Motor neuron (in vitro differentiated cells): ENCODE measurements at places on chromosomes 6 and 20. TPM values are rescaled to one million over a fixed set of nuclear protein-coding genes. Genes with fewer than 3 reads are reported as not detected.

The CASS4 gene
- 0.10 and 0.11 TPM in 2 replicates for total RNA-seq

The NFATC2 gene
- 0.31 and 0.55 TPM in 2 replicates for total RNA-seq

The F13A1 gene
- 0.46 TPM in 1 of 2 replicates, not detected in the other for total RNA-seq

The TMEM217 gene
- 0.81 and 0.94 TPM in 2 replicates for total RNA-seq

The IPCEF1 gene
- 0.31 and 2.3 TPM in 2 replicates for total RNA-seq

GRCh38 chr20:1287787-1288569 is 21.9 kb downstream of the SNPH start:
- ATAC-seq: no peak

DNA sequence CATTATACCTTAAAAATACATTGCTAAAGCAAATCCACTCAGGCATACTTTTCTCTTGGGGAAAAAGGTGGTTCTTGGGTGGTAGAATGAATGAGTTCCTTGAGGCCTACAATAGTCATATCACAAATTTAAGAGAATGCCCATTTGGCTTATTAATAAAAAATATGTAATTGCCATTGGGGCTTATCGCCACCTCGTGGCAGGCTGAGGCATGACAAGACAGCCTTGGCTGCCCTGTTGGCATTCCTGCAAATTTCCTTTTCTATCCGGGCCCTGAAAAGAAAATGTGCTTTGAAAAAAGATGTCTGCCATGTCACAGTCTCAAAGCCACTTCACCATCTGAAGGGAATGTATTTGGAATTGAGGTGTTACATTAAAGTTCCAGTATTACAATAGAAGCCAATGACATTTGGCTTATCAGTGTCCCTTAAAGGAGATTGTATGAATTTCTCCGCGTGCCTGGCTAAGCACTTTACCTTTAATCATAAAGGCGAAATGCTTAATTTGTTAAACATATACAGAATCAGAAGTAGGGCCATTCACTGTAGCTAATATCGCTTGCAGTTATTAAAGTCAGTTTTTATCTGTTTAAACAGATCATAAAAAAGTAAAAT is 188.3 kb upstream of the ZFP64 start:
- ATAC-seq: no peak

DNA sequence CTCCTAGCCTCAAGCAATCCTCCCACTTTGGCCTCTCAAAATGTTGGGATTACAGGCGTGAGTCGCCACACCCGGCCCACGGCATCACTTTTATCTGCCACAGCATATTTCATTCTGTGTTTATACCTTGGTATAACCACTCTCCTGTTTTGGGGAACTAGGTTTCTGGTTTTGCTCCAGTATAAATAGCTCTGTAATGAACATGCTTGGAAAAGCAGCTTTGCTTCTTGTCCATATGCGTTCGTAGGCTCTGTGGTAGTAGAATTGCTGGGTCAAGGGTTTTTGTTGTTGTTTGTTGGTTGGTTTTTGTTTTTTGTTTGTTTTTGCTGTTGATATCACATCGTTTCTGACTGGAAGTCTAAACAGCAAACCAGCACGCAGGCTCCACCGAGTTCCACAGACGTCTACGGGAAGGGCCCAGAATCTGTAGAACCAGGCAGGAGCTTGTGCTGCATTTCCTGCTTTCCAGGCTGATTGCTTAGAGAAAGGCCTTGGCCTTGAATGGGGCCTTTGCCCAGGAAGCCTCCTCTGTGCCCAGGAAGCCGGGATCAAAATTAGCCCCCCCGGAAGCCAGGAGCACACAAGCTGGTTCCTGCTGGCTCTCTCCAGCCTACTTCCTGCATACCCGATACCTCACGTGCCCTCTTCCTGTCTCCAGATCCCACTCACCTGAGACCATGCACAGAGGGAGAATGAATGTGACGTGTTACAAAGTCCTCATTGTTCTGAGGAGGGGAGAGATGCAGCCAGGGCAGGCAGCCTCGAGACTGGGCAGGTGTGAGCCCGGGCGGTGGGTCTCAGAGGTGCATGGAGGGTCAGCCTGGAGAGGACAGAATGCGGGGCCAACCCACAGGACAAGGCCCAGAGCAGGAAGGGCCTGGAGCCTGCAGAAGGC is 34.7 kb downstream of the AAR2 start:
- ATAC-seq: no peak

DNA sequence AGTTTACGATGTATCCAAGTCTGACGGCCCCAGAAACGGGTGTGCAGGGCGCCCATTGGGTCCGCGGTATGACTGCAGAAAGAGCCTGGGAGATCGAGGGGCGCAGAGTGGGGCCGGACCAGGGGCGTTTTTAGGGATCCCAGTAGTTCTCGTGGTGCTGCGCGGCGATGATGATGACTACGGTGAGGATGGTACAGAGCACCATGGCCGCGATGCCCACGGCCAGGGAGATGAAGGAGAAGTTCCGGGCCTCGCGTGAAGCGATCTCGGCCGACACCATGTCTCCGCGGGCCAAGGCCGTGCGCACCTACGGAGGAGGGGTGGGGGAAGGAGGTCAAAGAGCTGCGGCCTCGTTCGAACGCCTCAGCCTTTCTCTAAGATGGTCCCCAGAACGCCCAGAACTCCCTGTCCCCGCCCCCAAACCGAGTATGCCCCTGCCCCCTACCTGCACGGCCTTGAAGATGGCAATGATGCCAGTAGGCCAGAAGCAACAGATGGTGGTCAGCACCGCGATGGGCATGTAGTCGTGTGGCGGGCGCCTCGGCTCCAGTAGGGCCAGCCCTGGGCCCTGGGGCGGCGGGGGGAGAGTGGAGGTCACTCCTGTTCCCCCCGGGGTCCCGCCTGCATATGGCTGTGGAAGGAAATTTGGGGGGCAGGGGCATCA is 2.5 kb downstream of the PRRT1 start:
- ATAC-seq: no peak

DNA sequence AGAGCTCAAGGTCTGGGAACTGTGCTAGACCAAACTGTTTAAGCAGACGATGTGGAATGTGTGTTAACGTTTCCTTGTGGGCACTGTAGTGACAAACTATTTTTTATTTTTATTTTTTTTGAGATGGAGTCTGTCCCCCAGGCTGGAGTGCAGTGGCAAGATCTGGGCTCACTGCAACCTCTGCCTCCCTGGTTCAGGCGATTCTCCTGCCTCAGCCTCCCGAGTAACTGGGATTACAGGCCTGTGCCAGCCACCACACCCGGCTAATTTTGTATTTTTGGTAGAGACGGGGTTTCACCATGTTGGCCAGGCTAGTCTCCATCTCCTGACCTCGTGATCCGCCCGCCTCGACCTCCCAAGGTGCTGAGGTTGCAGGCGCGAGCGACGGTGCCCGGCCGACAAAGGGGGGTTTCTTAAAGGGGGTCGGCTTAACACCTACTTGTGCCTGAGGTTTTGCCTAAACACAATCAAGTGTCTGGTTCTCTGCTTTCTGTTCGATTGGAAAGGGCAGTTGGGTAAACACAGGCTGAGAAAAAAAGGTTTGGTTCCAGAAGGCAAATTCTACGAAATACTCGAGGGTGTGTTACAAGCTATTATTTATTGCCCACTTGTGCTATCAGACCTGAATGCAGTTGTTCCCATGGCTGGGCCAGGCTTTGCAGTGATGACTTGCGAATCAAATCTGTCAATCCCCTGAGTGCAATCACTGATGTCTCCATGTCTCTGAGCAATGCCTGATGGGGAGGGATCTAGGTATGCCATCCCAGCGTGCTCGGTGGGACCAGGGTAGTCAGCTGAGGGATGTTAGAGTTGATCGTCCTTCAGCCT is 1.3 kb downstream of the NOP56 start:
- no peak for ATAC-seq

- ATAC-seq: peak; percentile 94
Measured at GRCh38 chr20:36886859-36887751, 11.2 kb downstream of the TLDC2 start.

DNA sequence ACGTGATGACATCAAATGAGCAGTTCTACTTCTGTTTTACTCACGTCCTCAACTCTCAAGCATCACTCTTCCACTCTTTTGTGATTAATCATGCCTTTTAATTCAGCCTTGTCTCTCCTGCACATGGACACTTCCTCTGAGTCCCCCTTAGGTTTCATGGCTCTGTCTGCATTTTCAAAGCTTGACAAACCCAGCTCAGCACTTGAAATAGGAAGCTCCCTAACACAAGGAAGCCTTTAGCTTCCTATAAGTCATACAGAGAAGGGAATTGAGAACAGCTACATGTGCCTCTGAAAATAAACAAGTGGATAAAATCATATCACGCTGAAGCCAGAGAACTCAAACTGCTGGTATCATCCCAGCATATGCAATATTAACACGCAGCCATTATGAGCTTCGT is 21.2 kb downstream of the KIF16B start:
- no peak for ATAC-seq
